Adipocyte (in vitro differentiated cells): ENCODE measurements at places on chromosomes 7 and 10.

GRCh38 chr7:43072530-43072929 lies 39.9 kb upstream of the HECW1 start:
- DNase-seq, result no peak

- DNase-seq, result no peak
Measured at GRCh38 chr10:78619115-78619851, 449.5 kb upstream of the ZMIZ1 start.

DNA sequence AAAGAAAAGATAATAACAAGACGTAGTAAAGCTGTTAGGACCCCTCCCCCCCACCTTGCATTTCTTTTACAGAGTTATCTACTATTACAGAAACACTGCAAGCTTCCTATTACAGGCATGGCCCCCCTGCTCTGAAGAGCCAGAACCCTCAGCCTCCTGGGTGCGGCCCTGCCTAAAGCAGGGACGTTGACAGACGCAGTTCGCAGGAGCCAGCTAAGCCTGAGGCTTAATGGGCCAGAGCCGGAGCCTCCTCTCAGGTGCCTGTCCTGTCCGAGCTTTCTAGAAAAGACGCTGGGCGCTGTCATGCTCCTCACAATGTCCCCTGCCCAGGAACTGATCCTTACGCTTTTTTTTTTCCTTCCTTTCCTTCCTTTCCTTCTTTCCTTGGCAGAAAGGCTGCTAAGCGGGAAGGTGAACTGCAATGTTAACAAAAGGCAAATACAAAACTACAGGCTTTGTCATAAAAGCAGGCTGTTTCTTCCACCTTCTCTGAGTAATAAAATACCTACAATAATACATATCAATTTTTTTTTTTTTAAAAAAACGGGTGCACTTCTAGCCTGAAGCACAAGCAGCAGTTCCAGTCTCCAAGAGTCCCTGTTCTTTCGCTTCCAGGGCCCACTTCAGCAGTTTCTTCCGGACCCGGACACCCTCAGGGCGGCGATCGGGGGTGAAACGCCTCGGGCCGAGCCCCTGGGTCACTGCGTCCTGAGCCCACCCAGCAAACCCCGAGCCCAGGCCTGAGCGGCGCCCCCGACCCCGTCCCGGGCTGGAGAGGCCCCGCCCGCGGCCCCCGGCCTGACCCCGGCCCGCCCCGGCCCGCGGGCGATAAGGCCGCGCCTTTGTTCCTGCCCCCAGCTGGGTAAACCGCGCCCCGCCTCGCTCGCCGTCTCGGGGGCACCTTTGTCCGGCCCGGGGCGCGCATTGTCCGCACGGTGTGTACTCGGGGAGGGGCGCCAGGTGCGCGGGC lies 11.2 kb downstream of the MNX1 start:
- no peak for DNase-seq

DNA sequence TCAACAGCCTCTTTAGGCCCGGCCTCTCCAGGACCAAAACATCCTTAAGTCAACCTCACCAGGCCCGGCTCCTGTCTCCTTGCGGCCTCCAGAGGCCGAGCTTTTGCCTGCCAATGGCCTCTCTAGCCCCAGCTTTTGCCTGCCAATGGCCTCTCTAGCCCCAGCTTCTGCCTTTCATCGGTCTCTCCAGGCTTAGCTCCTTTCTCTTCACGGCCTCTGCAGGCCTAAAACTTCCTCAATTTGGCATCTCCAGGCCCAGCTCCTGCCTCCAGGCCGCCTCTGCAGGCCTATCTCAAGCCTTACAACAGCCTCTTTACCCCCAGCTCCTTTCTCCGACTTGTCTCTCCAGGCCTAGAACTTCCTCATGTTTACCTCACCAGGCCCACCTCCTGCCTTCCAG lies 15.7 kb upstream of the TMEM248 start:
- no peak for DNase-seq

- no peak for DNase-seq
Measured at GRCh38 chr7:17186745-17187530, 111.5 kb upstream of the AHR start.
